Endothelial cell of umbilical vein (primary cell): ENCODE measurements at places on chromosomes 11 and 22. TPM values are rescaled to one million over a fixed set of nuclear protein-coding genes. Genes with fewer than 3 reads are reported as not detected.

GRCh38 chr22:39264349-39265038 lies 19.7 kb upstream of the PDGFB start:
- H3K27ac ChIP-seq = no peak overlapping the region
- no peak for DNase-seq
- no peaks in the 10 kb centered on the region for H3K27me3 ChIP-seq
- no peak overlapping the region for H3K4me3 ChIP-seq
- H3K4me1 ChIP-seq = peaks cover 12% of the 10 kb centered on the region

- H3K27ac ChIP-seq = no peak overlapping the region
- no peaks in the 10 kb centered on the region for H3K36me3 ChIP-seq
- H3K4me3 ChIP-seq = no peak overlapping the region
These were observed 86.7 kb downstream of the SIK3 start for GRCh38 chr11:117011541-117011898.

DNA sequence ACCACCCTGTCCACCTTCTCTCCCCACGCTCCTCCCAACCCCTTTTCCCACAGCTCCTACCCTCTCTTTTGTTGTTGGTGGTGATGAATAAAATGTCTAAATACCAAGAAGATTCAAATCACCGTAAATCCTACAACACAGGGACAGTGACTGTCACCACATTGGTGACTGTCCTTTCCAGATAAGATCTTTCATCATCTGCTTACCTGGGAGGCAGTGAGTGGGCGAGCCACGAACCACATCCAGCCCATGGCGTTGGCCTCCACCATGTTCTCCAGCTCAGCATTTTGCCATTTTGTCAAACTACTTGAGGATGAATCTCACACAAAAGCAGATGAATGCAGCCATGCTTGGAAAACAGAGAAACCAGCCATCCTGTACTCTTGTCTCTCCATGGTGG lies 6.7 kb upstream of the CYTH4 start:
- no peak overlapping the region for H3K27ac ChIP-seq
- DNase-seq = no peak
- H3K4me1 ChIP-seq = peaks cover 11% of the 10 kb centered on the region
- H3K36me3 ChIP-seq = no peaks in the 10 kb centered on the region
- H3K27me3 ChIP-seq = no peaks in the 10 kb centered on the region

DNA sequence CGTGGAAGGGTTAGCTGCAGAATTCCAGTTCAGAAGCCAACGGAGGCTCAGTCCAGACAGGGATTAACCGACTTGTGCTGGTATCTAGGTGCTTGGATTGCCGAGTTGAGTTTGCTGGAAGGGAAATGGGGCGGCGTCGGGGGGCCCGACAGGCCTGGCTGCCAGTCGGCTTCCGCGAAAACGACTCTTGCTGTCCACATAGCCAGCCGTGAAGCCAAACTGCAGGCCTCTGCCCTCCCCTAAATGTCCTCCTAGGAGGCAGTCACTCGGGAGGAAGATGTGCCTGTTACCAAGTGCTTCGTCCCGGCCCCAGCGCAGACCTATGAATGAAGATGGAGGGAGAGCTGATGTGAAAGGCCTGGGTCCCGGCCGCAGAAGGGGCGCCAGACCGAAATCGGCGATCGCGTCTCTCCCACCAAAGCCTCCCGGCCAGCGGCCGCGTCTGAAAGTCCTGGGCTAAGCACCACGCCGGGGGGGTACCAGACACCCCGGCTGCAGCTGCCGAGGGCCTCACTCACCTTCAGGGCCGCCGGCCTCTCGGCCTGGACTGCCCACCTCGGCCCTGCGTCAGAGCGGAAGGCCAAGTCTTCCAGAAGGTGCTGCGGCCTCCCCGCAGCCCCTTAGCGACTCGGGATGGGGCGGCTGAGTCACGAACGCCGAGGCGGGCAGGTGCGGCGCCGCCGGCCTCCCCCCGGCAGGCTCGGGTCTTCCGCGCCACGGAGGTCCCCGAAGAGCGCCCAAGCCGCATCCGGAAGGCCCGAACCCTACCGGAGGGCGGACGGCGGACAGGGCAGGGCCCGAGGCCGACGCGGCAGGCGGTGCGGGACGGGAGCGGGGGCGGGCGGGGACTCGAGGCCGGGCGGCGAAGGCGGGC lies 7.5 kb downstream of the DPAGT1 start:
- peak overlapping the region; percentile 90 for H3K4me3 ChIP-seq
- DNase-seq = peak; percentile 63
- H3K36me3 ChIP-seq = peaks cover 22% of the 10 kb centered on the region
- peak overlapping the region; percentile 59 for H3K27ac ChIP-seq
- H3K27me3 ChIP-seq = no peaks in the 10 kb centered on the region
- peaks cover 22% of the 10 kb centered on the region for H3K4me1 ChIP-seq

DNA sequence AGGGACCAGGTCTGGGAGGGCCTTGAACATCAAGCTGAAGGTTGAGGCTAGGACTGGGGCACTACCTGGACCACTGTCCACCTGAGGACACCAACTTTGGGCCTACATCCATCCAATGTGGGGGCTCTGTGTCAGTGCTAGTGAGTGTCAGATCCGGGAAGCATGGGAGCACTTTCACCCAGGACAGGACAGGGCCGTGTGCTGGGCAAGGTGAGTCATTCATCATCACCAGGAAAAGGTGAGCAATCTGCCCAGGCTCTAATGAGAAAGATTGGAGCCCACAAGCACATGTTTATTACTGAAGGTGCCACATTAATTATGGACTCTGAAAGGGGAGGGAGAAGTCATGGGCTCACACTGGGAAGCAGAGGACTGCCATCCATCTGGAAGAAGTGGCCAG lies 39.7 kb upstream of the DRD2 start:
- DNase-seq = no peak
- no peaks in the 10 kb centered on the region for H3K27me3 ChIP-seq
- H3K4me1 ChIP-seq = no peaks in the 10 kb centered on the region
- no peaks in the 10 kb centered on the region for H3K36me3 ChIP-seq

DNA sequence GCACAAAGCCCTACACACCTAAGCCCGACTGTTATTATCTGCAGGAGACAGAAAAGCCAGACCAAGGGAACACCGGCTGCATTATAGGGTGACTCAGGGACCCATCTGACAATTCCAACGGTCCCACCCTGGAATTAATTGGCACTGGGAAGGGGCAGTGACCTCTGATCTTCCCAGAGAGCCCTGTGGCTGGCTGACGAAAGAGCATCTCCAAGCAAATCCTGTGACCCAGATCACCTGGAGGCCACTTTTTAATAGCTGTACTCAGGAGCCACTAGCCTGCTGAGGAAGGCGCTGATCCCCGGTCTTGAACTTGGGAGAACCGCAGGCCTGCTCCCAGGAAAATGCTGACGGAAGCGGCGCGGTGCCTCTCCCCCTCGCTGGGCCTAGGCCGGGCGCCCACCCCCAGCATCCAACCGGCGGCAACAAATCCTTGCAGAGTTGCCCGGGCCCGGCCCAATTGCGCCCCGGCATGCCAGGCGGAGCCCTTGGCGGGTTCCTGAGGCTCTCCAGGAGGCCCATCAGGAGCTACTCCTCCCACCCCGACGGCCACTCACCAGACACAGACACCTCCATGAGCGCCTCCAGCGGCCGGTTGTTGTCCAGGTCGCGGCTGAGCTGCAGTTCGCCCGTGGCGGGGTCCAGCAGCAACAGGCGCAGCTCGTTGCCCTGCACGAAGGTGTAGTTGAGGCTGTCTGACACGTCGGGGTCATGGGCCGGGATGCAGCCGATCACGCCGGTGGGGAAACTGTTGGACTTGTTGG lies 4.2 kb downstream of the CELSR1 start:
- H3K36me3 ChIP-seq = no peaks in the 10 kb centered on the region
- peaks cover 5% of the 10 kb centered on the region for H3K4me1 ChIP-seq
- H3K27ac ChIP-seq = no peak overlapping the region
- peaks cover 6% of the 10 kb centered on the region for H3K27me3 ChIP-seq
- H3K4me3 ChIP-seq = no peak overlapping the region
- no peak for DNase-seq

- H3K4me1 ChIP-seq = peaks cover 13% of the 10 kb centered on the region
- DNase-seq = no peak
- H3K27me3 ChIP-seq = no peaks in the 10 kb centered on the region
- no peaks in the 10 kb centered on the region for H3K36me3 ChIP-seq
These were observed 837 bp upstream of the BID start for GRCh38 chr22:17774926-17775685.

DNA sequence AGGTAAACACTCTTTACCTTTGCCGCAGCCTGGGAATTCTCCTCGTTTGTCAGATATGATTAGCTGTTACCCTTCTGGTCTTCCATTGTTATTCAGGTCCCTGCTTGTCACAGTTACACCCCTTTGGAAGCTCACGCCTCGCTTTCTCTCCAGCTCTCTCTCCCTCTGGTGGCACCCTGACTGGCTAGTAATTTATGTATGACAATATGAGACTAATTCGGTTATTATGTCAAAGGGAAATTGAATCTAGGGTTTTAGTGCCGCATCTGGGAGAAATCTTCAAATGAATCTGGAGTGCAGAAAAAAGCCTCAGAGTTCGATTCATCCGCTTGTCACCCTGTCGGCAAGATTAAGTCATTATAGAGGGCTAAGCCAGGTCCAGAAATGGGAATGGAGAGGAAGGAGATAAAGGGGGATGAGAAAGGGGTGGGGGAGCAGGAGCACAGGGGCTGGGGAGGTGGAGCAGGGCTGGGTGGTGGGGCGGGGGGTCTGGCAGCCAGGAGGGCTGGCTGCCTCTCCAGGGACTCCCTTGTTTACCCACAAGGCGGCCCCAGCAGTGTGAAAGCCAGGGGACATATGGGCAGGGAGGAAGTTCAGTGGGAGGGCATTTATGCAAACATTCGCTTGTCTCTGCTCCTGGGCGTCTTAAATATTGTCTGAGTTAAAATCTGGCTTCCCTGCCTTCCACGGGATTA lies 179.0 kb upstream of the NECTIN1 start:
- no peak overlapping the region for H3K27ac ChIP-seq
- no peak overlapping the region for H3K4me3 ChIP-seq
- H3K36me3 ChIP-seq = no peaks in the 10 kb centered on the region
- DNase-seq = no peak
- H3K27me3 ChIP-seq = no peaks in the 10 kb centered on the region
- no peaks in the 10 kb centered on the region for H3K4me1 ChIP-seq

DNA sequence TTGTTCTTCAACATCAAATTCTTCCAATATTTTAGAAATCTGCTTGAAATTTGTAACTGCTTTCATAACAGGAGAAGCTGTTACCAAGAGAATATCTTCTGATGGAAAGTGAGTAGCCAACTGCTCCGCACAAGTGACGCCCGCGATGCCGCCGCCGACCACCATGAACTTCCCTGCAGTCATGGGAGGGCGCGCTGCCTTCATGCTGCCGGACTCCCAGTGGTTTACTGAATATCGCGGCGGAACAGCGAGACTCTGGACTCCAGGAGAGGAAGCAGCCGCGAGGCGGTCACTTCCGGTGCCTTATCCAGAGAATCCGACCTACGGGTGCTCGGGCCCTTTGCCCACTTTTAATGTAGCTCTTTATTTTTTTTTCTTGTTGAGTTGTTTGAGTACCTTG lies 190.6 kb downstream of the GUCY1A2 start:
- no peak for DNase-seq
- H3K27ac ChIP-seq = no peak overlapping the region
- no peaks in the 10 kb centered on the region for H3K36me3 ChIP-seq
- H3K27me3 ChIP-seq = no peaks in the 10 kb centered on the region
- H3K4me1 ChIP-seq = no peaks in the 10 kb centered on the region

DNA sequence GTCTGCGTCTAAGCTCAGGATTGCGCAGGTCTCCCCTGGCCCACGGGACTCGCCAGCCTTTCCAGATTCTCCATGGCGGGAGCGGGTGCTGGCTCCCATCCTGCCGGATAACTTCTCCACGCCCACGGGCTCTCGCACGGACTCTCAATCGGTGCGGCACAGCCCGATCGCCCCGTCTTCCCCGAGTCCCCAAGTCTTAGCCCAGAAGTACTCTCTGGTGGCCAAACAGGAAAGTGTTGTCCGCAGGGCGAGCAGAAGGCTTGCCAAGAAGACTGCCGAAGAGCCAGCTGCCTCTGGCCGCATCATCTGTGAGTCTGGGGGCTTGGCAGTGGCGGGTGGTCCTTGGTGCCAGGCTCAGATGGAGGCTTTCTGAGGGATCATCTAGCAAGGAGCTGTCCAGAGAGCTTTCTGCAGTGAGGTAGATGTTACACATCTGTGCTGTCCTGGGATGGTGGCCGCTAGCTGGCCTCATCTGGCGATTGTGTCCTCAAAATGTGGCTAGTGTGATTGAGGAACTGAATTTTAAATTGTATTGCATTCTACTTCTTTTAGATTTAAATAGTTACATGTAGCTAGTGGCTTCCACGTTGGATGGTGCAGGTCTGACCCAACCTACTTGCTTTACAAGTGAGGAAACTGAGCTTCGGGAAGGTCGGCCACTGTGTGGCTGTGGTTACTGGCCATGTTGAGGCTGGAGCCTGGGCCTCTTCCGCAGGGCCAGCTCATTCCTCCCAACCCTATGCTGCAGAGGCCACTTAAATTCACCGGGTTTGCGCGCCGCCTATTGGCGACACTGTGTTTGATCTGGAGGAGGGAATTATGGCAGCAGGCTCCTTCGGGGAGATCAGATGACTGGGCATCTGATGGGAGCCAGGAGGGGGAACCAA lies 6.7 kb downstream of the INCENP start:
- H3K4me1 ChIP-seq = peaks cover 4% of the 10 kb centered on the region
- H3K4me3 ChIP-seq = no peak overlapping the region
- H3K27ac ChIP-seq = no peak overlapping the region
- DNase-seq = no peak

Gene FIBIN
- not detected in 2 replicates for total RNA-seq

Gene TRIM77
- not detected in 2 replicates for total RNA-seq

Gene CASP5
- not detected in 2 replicates for total RNA-seq

Gene POTEH
- not detected in 2 replicates for total RNA-seq

Gene STT3A
- 216 and 236 TPM in 2 replicates for total RNA-seq

Gene SLC22A25
- total RNA-seq = not detected in 2 replicates

Gene TRABD
- total RNA-seq = 46.8 and 48.9 TPM in 2 replicates
